LHCN-M2 (cell line): ENCODE measurements at places on chromosomes 4 and X. TPM values are rescaled to one million over a fixed set of nuclear protein-coding genes. Genes with fewer than 3 reads are reported as not detected.

The TLR10 gene
- total RNA-seq = not detected in 2 replicates

The TCP11X2 gene
- not detected in 2 replicates for total RNA-seq

The APBB2 gene
- total RNA-seq = 109 and 112 TPM in 2 replicates

The UGT2B15 gene
- total RNA-seq = not detected in 2 replicates

The DRP2 gene
- total RNA-seq = 2.5 and 3.1 TPM in 2 replicates

DNA sequence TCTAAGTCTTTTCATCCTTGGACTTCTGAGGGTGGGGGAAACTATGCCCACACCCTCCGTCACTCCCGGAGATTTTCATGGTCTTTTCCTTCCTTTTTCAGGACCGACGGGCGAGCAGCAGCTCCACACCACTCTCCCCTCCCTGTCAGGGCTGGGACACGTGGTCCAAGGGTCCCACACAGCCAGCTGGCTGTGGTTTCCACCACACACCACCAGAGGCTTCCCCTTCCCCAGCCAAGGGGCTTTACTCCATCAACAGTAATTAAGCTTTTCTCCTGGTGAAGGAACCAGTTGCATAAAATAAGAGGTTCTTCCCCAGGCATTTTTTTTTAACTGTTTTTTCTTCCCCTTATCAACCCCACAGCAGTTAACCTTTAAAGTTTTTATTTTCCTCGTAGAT is 453.9 kb downstream of the GPAT3 start:
- no peak for DNase-seq

DNA sequence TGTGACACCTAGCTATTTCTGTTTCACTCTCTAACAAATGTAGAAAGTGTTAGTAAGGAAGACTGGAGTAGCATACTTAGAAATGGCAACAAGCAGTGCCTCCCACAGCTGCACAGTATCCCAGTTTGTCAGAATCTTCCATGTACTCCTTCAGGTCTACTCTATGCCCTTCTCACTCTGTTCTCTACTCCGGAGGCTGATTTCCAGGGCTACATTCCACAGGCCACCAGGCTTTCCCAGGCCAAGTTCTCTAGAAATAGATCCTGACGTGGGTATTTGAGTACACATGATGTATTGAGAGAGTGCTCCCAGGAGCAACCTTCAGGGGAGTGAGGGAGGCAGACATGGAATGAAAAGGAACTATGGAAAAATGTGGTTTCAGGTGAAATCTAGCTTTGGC is 177.3 kb upstream of the GK2 start:
- no peak for DNase-seq

DNA sequence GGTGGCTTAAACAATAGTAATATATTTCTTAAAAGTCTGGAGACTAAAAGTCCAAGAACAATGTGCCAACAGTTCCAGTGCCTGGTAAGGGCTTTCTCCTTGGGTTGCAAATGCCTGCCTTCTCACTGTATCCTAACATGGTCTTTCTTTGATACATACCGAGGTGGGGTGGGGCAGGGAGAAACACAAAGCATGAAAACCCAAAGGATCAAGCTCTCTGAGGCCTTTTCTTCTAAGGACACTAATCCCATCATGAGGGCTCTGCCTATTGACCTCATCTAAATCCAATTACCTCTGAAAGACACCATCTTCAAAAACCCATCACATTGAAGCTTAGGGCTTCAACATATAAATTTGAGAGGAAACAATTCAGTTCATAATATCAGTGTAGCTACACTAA is 311.3 kb downstream of the GRID2 start:
- no peak for DNase-seq

- DNase-seq = no peak
Measured at GRCh38 chr4:23291139-23291538, 598.4 kb downstream of the GBA3 start.
